ENCODE measurements at places on chromosomes 1 and 21.

- H3K4me3 ChIP-seq, result no peak overlapping the region
- H3K36me3 ChIP-seq, result no peaks in the 10 kb centered on the region
- no peaks in the 10 kb centered on the region for H3K27me3 ChIP-seq
- no peaks in the 10 kb centered on the region for H3K4me1 ChIP-seq
These were observed 13.4 kb upstream of the AGPAT3 start for GRCh38 chr21:43851593-43851992.

GRCh38 chr1:84969489-84970250 lies 27.2 kb downstream of the MCOLN2 start:
- H3K27me3 ChIP-seq, result no peaks in the 10 kb centered on the region
- H3K4me1 ChIP-seq, result no peaks in the 10 kb centered on the region
- no peaks in the 10 kb centered on the region for H3K36me3 ChIP-seq
- H3K4me3 ChIP-seq, result no peak overlapping the region
- no peak overlapping the region for H3K27ac ChIP-seq

DNA sequence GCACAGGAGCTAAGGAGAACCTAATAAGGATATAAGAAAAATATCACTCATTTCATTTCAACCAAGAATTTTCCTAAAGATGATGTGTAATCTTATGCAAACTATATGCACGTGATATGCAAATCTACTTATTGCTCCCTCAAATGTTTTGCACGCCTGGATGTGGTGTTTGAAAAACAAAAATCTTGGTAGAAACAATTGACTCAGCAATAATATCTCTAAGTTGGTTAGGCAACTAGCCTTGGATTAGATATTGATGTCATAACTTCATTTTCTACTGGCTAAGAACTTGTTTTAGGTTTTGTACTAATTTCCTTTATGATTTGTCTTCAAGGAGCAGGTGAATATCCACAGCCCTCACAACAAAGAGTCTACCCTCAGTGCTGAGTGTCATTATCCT lies 164.6 kb downstream of the TM2D1 start:
- no peaks in the 10 kb centered on the region for H3K4me1 ChIP-seq
- no peak overlapping the region for H3K4me3 ChIP-seq
- H3K27me3 ChIP-seq, result no peaks in the 10 kb centered on the region
- no peak overlapping the region for H3K27ac ChIP-seq
- no peaks in the 10 kb centered on the region for H3K36me3 ChIP-seq
- no peak for DNase-seq

- peak; percentile 37 for DNase-seq
- H3K27ac ChIP-seq, result no peak overlapping the region
- no peaks in the 10 kb centered on the region for H3K27me3 ChIP-seq
- peak overlapping the region; percentile 69 for H3K4me3 ChIP-seq
- peaks cover 29% of the 10 kb centered on the region for H3K4me1 ChIP-seq
- H3K36me3 ChIP-seq, result no peaks in the 10 kb centered on the region
These were observed 520 bp downstream of the TMEM201 start for GRCh38 chr1:9589144-9589718.

DNA sequence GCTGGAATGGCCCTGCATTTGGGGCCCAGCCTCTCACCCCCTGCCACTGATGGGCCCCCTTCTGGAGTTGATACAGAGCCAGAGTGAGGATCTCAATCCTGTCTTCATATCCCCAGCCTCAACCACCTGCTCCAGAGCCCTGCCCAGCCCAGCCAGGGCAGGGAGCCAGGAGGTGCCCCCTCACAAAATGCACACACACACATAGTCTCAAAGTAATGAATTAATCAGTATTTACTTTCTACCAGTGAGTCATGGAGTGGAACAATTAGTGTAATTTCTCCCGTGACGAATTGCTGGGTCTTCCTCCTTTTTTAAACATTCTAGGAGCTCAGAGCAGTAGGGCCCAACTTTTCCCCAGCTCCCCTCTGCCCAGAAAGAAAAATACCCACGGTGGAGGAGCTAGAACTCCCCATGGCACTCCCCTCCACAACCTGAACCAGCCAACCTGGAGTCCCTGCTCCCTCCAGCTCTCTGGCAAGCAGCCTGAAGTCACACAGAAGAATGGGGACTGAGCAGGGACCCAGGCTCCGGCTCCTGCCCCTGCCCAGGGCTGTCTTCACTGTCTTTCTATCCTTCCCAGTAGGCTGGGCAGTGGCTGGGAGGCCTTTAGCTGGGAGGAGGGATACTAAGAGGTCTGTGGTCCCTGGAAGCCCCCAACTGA lies 29.3 kb downstream of the SDC3 start:
- H3K27ac ChIP-seq, result no peak overlapping the region
- H3K4me3 ChIP-seq, result no peak overlapping the region
- no peak for DNase-seq
- H3K4me1 ChIP-seq, result peaks cover 3% of the 10 kb centered on the region
- no peaks in the 10 kb centered on the region for H3K36me3 ChIP-seq

GRCh38 chr1:8090241-8090702 lies 64.2 kb upstream of the ERRFI1 start:
- H3K27ac ChIP-seq, result no peak overlapping the region
- H3K4me3 ChIP-seq, result no peak overlapping the region
- H3K36me3 ChIP-seq, result no peaks in the 10 kb centered on the region
- H3K4me1 ChIP-seq, result no peaks in the 10 kb centered on the region

- no peaks in the 10 kb centered on the region for H3K4me1 ChIP-seq
- no peak overlapping the region for H3K27ac ChIP-seq
- DNase-seq, result no peak
- H3K36me3 ChIP-seq, result no peaks in the 10 kb centered on the region
These were observed 92.9 kb downstream of the BEND5 start for GRCh38 chr1:48683839-48684238.

GRCh38 chr1:31243501-31244286 lies 4.0 kb upstream of the NKAIN1 start:
- no peaks in the 10 kb centered on the region for H3K27me3 ChIP-seq
- H3K4me1 ChIP-seq, result peaks cover 9% of the 10 kb centered on the region
- no peak for DNase-seq
- H3K4me3 ChIP-seq, result no peak overlapping the region

- peaks cover 27% of the 10 kb centered on the region for H3K4me1 ChIP-seq
- DNase-seq, result no peak
- no peaks in the 10 kb centered on the region for H3K27me3 ChIP-seq
- H3K4me3 ChIP-seq, result no peak overlapping the region
These were observed 3.4 kb downstream of the DHRS3 start for GRCh38 chr1:12614402-12615158.

DNA sequence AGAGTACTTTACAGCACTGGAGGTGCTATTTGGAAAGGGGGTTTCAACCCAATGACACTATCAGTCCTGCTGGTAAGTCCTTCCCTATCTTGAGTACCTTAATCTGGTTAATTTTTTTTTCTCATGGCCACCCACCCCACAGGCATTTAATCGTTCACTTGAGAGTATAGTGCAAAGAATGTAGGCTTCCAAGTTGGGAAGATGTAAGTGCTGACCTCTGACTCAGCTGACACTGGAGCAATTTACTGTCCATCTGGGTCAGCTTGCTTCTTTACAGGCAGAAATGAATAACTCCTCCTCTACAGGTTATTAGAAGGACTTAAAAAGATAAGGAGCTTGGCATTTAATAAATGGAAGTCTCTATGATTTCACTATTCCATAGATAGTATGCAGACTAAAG lies 89.6 kb downstream of the AK5 start:
- no peaks in the 10 kb centered on the region for H3K27me3 ChIP-seq
- no peak overlapping the region for H3K27ac ChIP-seq
- no peaks in the 10 kb centered on the region for H3K36me3 ChIP-seq
- H3K4me1 ChIP-seq, result no peaks in the 10 kb centered on the region
- DNase-seq, result no peak

DNA sequence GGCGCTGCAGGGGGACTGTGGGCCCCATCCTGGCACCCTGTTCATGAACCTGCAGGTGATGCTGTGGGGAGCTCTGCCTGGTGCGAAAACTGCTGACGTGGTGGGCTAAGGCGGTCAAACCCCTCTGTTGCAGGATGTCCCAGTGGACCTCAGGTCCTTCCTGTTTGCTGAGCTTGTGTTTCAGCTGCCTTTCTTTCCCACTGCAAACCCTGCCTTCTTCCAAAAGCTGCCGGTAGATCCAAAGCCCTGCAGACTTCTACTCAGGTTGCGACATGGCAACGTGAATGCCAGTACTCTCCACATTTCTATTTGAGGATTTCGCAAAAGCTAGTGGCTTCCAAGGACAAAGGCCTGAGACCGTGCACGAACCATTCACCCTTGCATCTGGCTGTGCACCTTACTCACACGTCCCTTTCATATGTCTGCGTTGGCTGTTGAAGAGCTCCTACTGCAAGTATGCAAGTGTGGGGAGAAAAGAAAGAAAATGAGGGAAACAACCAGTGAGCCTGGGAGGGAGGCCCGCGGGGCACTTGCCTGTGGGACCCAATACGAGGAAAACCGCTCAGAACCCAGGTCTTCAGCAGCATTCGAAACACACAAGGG lies 6.2 kb upstream of the RRP1 start:
- no peak overlapping the region for H3K4me3 ChIP-seq
- no peak overlapping the region for H3K27ac ChIP-seq
- H3K4me1 ChIP-seq, result peaks cover 5% of the 10 kb centered on the region
- no peaks in the 10 kb centered on the region for H3K27me3 ChIP-seq

GRCh38 chr1:185559684-185560331 lies 174.4 kb upstream of the HMCN1 start:
- no peak overlapping the region for H3K27ac ChIP-seq
- H3K27me3 ChIP-seq, result no peaks in the 10 kb centered on the region
- H3K4me1 ChIP-seq, result no peaks in the 10 kb centered on the region
- no peak overlapping the region for H3K4me3 ChIP-seq
- no peaks in the 10 kb centered on the region for H3K36me3 ChIP-seq

- H3K27me3 ChIP-seq, result no peaks in the 10 kb centered on the region
- no peak for DNase-seq
- H3K4me1 ChIP-seq, result no peaks in the 10 kb centered on the region
- H3K36me3 ChIP-seq, result no peaks in the 10 kb centered on the region
- H3K4me3 ChIP-seq, result no peak overlapping the region
These were observed 11.2 kb downstream of the FNBP1L start for GRCh38 chr1:93459126-93459525.

- no peaks in the 10 kb centered on the region for H3K36me3 ChIP-seq
- no peak overlapping the region for H3K4me3 ChIP-seq
- no peak overlapping the region for H3K27ac ChIP-seq
- no peaks in the 10 kb centered on the region for H3K4me1 ChIP-seq
- peak; percentile 25 for DNase-seq
- no peaks in the 10 kb centered on the region for H3K27me3 ChIP-seq
These were observed 37.4 kb downstream of the VANGL1 start for GRCh38 chr1:115679141-115679611.

GRCh38 chr1:52967666-52968065 lies 40.6 kb downstream of the SCP2 start:
- no peak overlapping the region for H3K4me3 ChIP-seq
- no peak overlapping the region for H3K27ac ChIP-seq
- no peaks in the 10 kb centered on the region for H3K36me3 ChIP-seq
- no peak for DNase-seq
- no peaks in the 10 kb centered on the region for H3K27me3 ChIP-seq

GRCh38 chr1:98420376-98421084 lies 241.0 kb upstream of the SNX7 start:
- no peaks in the 10 kb centered on the region for H3K4me1 ChIP-seq
- DNase-seq, result no peak
- H3K4me3 ChIP-seq, result no peak overlapping the region
- no peaks in the 10 kb centered on the region for H3K36me3 ChIP-seq

- H3K27me3 ChIP-seq, result no peaks in the 10 kb centered on the region
- H3K36me3 ChIP-seq, result no peaks in the 10 kb centered on the region
- H3K4me1 ChIP-seq, result no peaks in the 10 kb centered on the region
- no peak within 1 kb of the TSS for H3K27ac ChIP-seq
- no peak within 1 kb of the TSS for H3K4me3 ChIP-seq
These were observed at the start of gene CD247 for GRCh38 chr1:167518331-167518700. Gene CD247 (minus strand): TSS chr1:167518529. CDS start chr1:167518465, 64 bp downstream.

DNA sequence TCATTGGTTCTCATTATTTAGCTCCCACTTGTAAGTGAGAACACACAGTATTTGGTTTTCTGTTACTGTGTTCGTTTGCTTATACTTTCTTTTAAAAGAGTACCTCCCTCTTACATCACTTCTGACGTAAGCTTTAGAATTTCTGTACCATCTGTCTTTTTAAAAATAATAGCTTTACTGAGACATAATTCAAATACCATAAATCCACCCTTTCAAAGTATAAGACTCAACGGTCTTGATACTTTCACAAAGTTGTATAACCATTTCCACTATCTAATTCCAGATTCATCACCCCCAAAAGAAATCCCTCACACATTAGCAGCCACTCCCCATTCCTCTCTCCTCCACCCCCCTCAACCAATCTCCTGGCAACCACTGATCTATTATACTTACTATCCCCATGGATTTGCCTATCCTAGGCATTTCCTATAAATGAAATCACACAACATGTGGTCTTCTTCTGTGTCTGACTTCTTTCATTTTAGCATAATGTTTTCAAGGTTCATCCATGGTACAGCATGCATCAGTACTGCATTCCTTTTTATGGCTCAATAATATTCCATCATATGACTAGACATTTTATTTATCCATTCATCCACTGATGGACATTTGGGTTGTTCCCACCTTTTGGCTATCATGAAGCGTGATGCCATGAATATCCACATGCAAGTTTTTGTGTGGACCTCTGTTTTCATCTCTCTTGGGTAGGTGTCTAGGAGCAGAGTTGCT lies 104.7 kb downstream of the HLCS start:
- no peaks in the 10 kb centered on the region for H3K27me3 ChIP-seq
- H3K4me1 ChIP-seq, result no peaks in the 10 kb centered on the region
- H3K36me3 ChIP-seq, result no peaks in the 10 kb centered on the region

GRCh38 chr21:43854773-43855633 lies 10.0 kb upstream of the AGPAT3 start:
- H3K4me1 ChIP-seq, result no peaks in the 10 kb centered on the region
- H3K27ac ChIP-seq, result no peak overlapping the region
- no peaks in the 10 kb centered on the region for H3K36me3 ChIP-seq
- peak; percentile 38 for DNase-seq
- H3K4me3 ChIP-seq, result no peak overlapping the region
- no peaks in the 10 kb centered on the region for H3K27me3 ChIP-seq

DNA sequence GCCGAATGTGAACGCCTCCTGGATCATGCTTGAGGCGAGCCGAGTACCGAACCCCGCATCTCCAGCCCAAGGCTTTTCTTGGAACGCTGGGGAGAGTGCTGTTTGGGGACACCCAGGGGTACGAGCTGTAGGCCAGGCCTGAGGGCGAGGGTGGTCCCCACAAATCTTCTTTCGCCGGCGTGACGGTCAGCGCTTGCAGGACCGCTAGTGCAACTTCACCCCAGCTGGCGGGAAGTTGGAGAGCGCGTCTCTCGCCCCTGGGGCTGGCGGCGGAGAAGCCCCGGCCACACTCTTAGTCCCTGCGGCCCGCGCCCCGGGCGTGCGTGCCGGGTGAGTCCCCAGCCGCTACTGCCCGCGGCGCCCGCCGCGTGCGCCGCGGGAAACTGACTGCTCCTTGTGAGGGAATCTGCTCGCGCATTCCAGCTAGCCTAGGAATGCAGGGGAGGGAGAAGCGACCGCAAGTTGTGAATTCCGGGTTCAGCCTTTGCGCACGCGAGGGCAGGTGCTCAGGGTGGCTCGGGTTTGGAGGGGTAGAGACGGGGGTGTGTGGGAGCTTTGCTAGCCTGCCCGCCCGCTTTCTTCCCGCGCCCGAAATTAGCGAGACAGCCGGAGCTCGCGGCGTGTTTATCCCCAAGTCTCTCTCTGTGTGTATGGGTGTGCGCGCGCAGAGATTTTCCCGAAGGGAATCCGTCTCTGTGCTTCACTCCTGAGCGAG lies 884 bp downstream of the LHX4 start:
- peak overlapping the region; percentile 51 for H3K4me3 ChIP-seq
- H3K36me3 ChIP-seq, result no peaks in the 10 kb centered on the region
- H3K27me3 ChIP-seq, result no peaks in the 10 kb centered on the region
- H3K27ac ChIP-seq, result no peak overlapping the region

All from testis (tissue), 5 donors.